ENCODE measurements at places on chromosomes 3 and 15.

DNA sequence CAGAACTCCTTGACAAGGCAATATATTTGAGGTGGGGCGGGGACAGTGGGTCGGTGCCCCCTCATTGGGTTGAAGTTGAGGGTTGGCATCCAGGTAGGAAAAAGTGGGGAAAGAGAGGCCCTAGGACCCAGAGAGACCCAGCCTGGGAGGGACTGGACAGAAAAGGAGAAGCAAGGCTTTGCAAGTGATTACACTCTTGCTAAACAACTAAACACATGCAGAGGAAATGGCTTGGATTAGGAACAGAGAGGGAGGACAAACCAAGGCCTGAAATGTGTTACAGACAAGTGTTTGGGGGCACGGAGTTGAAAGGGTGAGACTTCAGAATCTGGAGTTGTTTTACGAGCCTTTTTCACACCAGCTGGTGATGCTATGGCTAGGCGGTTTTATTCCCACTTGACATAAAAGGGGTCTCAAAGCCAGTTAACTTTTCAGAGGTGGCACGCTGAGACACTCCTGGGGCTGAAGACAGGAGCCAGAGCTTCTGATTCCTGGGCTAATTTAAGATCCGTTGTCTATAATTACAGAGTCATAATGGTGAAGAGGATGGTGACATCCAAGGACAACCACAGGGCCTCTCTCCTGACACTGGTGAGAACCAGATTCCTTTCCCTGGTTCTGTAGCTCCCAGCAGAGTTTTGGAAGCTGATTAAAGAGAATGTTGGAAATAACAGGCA is 7.7 kb upstream of the KCTD6 start:
- peak; percentile 53 for DNase-seq

GRCh38 chr15:75073197-75073596 is 49.8 kb downstream of the PPCDC start:
- DNase-seq = no peak

DNA sequence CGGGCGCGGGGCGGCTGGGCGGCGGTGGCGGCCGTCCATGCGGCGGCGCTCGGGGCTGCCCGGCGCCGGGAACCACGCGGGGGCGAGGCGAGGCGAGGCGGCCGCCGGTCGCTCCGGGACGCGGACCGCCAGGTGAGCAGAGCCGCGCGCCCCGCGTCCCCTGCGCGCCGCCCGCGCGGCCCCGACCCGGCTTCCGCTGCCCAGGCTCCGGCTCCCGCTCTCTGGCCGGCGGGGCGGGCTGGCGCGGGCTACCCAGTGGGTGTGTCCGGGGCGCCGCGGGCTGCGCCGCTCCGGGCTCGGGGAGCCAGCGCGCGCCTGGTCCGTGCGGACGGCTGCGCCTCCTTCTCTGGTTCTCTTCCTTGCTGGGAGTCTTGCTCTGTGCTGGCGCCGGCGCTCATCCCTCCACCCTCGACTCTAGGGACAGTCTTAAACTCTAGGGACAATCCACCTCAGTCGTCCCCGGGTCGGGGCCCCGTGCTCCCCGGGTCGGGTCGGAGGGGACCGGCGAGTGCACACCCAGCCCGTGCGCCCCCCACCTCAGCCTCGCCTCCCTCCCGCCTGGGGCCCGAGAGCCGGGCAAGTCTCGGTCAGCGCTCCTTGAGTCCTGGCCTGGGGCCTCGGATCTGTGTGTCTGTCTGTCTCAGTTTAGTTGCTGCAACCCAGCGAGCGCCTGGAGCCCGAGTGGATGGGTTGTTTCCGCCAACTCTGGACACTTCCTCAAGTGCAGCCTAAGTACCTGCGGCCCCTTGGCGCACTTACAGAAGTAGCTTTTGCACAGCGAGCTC is 488 bp downstream of the THSD4 start:
- DNase-seq = peak; percentile 76

- no peak for DNase-seq
Observed at GRCh38 chr3:144141074-144141473, 169.5 kb downstream of the DIPK2A start.

GRCh38 chr3:144053121-144053520 is 81.5 kb downstream of the DIPK2A start:
- DNase-seq = no peak

GRCh38 chr3:190548031-190548656 is 34.3 kb downstream of the IL1RAP start:
- no peak for DNase-seq

DNA sequence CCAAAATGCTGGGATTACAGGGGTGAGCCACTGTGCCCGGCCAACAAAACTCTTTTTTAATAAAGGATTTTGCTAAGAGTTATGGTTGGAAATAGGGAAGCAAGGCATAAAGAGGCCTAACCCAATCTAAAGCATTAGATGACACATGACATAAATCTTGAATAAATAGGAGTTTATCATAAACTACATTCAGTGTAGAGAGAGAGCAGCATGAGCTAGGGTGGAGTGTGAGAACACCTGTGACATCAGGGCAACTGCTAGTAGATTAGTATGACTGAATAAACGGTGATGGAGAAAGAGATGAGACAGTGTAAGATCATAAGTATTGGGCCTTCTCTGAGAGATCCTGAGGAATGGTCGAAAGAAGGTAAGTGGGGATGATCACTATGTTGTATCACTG is 63.7 kb downstream of the DPPA2 start:
- no peak for DNase-seq

DNA sequence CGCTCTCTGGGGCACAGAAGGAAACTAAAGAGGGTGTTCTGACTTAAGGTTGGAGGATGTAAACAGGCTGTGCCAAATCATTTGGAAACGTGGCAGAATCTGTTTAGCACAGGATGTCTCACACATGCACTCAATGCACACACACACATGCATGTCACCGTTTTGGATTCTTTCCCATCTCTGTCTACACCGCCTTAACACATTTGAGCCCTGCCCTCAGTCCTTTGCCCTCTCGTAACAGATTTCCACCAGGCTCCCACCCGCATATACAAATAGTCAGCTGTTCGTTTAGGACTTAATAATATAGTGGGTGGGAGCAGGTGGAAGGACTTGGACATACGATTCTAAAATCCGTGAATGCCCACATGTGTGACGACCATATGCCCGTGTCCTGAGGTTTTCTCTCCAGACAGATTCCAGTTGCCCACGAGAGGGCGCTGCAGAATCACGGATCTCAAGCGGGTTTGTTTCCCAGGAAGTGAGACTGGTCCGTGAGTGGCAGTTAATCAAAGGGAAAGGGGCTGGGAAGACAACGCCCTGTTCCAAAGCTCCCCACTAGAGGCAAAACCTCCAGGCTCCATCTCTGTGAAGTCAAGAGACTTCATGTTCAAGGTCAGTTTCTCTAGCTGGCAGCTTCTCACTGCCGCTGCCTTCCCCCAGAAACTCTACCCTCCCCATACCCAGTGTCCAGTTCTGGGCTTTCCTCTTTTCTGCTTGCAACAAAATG is 44.5 kb downstream of the NOX5 start:
- peak; percentile 93 for DNase-seq

DNA sequence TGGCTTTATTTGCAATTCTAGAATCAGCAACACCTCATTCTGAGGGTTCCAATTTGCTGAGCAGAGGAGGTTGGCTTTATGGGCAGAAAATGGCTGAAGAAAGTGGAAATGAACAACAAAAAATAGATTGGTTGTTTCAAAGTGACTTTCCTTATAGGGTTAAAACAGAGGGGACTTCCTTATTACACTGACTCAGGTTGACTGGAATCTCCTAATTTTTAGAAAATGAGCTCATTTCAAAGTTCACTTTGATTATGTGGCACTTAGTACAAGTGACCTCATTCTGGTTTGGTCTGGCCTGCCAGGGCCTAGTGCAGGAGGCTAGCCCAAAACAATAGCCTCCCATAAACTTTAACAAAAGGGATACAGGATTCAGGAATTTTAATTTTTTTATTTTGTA is 41.4 kb downstream of the NFKBIZ start:
- no peak for DNase-seq

GRCh38 chr3:43965656-43966055 is 274.9 kb downstream of the ABHD5 start:
- no peak for DNase-seq

GRCh38 chr3:41199866-41200668 is 762 bp downstream of the CTNNB1 start:
- DNase-seq = no peak

- no peak for DNase-seq
Observed at GRCh38 chr3:174483254-174483653, 375.9 kb upstream of the NAALADL2 start.

GRCh38 chr15:73680549-73680948 is 3.6 kb upstream of the CD276 start:
- no peak for DNase-seq

DNA sequence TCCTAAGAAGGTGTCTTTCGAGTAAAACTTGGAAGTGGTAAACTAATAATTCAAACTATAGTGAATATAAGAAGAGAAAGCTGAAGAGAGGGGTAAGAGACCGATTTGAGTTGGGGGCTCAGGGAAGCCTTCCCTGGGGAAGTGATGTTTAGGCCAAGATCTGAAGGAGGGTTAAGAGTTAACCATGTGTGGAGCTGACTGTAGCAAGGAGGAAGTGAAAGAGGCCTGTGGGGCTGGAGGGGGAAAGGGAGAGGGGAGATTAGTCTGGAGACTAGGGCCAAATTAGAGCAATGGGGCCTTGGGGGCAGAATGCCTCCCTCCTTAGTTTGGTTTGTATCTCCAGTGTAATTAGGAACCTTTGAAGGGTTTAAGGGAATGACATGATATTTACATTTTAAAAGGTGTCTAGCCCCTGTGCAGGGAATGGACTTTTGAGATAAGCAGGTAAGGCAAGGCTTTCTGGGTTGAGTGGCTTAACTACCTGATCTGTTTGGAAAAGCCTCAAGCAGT is 2.2 kb downstream of the ZNF592 start:
- DNase-seq = peak; percentile 85

- DNase-seq = no peak
Observed at GRCh38 chr15:32956006-32956405, 238.2 kb downstream of the GREM1 start.
